Mesothelial cell of epicardium (in vitro differentiated cells): ENCODE measurements at places on chromosomes 16 and 17. TPM values are rescaled to one million over a fixed set of nuclear protein-coding genes. Genes with fewer than 3 reads are reported as not detected.

Gene DCXR
- total RNA-seq, result 73.5 to 80.2 TPM (median 77.6 TPM) in 3 replicates

Gene UQCRC2
- 197 to 221 TPM (median 199 TPM) in 3 replicates for total RNA-seq

DNA sequence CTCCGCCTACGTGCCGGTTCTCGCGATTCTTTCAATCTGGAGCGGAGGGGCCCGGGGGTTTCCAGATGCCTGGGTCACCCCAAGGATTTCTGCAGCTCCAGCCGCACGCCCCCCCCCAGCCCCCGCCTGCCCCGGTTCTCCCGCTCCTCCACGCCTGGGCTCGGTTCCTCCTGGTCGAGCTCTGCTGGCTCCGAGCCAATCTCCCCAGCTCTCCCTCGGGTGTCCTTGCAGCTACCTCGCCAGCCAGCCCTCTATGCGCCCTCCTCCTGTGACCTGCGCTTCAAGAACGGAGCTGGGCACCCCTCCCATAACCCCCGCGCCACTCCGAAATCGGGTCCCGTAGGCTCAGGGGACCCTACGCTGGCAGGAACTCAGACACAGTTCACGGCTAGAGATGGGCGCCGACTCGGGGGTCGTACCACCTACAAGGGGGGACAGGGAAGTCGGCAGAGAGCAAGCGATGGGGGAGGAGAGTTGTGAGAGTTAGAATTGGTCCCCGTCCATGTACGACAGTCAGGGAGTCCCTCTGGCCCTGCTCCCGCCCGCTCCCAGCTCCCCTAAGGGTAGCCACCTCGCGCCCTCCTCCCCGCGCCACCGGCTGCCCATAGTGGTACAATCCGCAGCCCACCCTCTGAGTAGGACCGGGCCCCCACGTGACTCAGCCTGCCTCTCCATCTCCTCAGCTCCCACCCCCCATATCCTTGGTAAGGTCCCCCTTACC, 961 bp downstream of the FGF11 start:
- peak; percentile 79 for DNase-seq

- DNase-seq, result no peak
Observed at GRCh38 chr17:45367216-45367615, 50.4 kb upstream of the MAP3K14 start.

GRCh38 chr17:7177191-7177953, 1.8 kb downstream of the ASGR1 start:
- DNase-seq, result peak; percentile 88

DNA sequence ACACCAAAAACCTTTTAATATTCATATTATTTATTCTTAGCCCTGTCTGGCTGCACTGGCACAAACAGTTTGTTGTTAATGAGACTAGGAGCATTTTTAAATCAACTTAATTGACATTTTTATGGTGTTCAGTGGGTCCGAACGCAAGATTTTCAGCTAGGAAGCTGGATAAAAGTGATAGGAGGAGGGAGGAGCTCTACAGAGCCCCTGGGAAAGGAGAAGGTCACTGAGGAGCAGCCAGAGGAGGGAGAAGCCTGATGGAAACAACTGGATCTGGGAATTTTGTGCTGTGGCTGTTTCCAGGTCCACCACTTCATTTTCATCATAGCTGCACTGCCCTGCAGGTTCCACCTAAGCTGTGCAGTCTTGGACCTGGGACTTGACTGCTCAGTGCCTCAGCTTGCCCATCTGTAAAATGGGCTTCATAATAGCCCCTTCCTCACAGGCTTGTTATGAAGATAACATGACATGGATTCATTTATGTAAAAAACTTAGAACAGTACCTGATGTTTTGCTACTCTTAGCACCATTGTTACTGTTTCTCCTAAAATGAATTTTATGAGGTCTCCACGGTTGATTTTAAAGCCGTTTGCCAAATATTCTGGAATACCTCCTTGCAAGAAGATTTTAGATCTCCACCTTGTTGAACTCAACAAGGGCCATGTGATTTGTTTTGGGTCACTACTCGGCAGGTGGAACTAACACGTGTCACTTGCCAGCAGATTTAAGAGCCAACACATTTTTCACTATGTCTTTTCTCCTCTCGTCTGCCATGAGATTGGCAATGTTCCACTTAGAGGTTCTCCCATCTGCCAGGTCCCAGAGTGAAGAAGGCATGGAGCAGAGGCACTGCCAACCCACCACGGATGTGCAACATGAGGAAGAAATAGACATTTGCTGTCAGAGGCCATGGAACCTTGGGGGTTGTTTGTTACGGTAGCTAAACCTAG, 18.7 kb upstream of the GRIN2A start:
- no peak for DNase-seq
